ENCODE measurements at places on chromosomes 1 and 21. TPM values are rescaled to one million over a fixed set of nuclear protein-coding genes. Genes with fewer than 3 reads are reported as not detected.

- no peak for DNase-seq
Observed at GRCh38 chr1:244974550-244974949, 110.2 kb upstream of the HNRNPU start.

AGBL4 gene
- total RNA-seq, result not detected

DNA sequence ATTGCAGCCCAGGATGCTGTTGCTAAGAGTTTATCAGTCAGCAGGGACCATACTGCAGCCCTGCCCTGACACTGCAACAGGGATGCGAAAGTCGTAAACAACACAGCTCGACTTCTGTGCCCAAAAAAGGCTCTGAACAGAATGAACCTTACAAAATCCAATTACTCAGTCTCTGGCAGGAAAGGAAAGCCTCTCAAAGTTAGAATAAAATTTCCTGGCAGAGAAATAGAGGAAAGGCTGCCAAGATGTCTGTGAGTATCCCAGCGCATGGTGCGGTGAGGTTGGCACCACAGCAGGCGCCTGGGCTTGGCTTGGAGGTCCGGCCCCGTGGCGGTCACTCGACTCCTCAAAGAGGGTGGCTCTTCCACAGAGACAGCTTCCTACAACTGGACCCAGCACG, 185.8 kb downstream of the PCP4 start:
- peak; percentile 85 for DNase-seq

- DNase-seq, result no peak
Observed at GRCh38 chr1:224696891-224697765, 81.0 kb downstream of the CNIH3 start.

GRCh38 chr1:16498573-16499413, 15.3 kb downstream of the RNU1-1 start:
- DNase-seq, result peak; percentile 93

DNA sequence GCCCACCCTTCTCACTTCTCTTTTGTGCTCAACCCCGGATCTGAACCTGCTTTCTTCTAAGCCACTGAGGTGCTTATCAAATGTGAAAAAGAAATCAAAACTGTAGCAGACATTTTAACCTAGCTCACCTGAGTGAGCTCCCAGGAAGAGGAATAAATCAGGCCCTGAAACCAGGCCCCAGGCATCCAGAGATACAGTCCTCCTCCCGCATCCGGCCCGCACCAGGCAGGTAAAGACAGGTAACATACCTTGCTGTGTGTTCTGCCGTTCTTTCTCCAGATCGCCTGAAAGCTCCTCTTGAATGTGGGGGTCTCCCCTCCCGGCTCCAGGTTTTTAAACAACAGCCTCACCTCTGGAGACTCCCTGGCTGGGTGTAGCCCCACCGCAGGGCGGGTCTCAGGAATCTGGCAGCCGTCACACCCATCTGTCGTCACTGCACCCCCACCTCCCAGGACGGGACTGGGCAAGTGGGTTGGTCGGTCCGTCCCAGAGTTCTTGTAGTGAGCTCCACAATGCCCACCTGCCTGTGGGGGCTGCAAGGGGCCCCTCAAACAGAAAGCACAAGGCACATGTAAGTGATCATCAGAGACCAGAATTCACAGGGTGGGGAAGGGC, at the start of gene LAMB3:
LAMB3 (minus strand) TSS at position 305 of the 615 bp plus-strand sequence. CDS start 1,481 bp downstream, outside the sequence.
- DNase-seq, result no peak

CNN3 gene
- total RNA-seq, result 362 TPM

DNA sequence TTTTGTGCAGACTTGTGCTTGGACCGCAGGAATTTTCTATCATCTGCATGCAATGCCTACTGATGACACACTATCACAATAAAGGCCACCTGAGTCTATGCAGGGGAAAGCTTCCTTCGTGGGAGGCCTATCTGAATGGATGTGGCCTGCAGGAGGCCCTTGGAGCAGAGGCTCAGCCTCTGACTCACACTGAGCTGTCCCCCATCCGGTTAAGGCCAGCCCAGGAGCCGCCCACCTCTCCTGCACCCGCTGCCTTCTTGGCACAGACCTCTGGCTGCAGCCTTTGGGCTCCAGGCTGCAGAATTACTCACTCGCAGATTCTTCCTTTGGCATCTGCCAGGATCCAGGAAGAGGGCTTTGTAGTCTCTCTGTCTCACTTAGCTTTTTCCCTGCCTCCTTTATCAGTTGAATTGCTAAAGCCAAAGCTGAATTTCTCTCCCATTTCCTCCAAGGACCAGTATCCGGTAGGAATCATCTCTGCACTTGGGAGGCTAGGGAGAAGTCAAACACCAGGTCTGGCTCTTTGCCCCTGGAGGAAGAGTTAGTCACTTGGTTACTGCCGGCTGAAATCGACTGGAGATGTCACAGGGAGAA, 65.1 kb upstream of the JUN start:
- DNase-seq, result peak; percentile 18

- DNase-seq, result peak; percentile 3
Observed at GRCh38 chr1:228391411-228392020, 15.1 kb downstream of the TRIM11 start.

OR2L8 gene
- total RNA-seq, result not detected

DNA sequence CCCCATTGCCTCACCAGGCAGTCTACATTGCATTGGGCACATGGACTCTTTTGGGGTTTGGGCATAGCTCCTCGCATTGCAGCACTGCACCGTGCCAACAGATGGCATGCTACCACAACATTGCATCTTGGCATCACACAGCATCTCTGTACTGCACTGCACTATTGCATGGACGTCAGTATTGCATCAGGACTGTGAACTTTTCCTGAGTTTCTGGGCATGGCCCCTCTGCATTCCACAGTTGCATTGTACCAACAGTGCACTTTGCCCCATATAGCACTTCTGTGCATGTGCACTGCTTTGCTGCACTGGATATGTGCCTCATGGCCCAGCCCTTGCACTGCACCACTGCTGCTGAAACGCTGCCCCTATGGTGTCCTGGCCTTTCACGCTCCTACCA, 9.6 kb downstream of the PTPRU start:
- no peak for DNase-seq

DNA sequence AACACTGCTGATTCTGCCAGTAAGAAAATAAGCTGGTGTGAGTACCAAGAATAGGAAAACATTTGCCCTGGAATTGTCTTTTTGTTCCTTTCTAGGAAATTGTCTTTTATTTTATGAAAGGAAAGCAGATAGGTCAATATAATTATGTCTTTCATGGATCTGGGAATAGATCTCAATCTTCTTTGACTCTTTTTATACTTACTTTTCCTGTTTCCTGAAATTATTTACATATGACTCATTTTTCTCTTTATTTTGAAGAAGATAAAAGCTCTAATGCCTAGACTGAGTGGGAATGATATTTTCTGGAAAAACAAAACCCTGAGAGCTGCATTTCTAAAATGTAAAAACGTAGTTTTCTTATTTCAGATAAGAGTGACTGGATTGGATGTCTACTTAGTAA, 100.1 kb downstream of the MAN1A2 start:
- no peak for DNase-seq

GRCh38 chr1:54804471-54805132, 3.5 kb upstream of the TTC22 start:
- DNase-seq, result no peak

DNA sequence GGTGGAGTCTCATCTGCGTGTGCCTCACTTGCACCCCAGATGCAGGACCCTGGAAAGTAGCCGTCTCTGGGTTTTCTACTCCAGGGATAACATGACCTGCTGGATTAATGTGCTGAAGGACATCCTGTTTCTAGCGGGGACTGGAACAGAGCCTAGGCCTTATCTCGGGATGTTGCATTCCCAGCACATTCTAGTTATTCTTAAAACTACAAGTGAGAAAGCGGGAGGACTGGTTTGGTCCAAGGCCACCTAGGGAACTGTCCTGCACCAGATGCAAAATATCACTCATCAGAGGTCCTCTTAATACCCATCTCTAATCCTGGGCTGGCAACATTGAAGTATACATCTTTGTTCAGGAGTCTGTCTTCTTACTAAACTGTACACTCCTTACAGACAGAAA, 179.9 kb downstream of the ZC3H11B start:
- DNase-seq, result no peak

AMY1A gene
- not detected for total RNA-seq

- no peak for DNase-seq
Observed at GRCh38 chr1:185479796-185480195, 162.8 kb upstream of the IVNS1ABP start.
